ENCODE measurements at places on chromosomes 2 and 18.

DNA sequence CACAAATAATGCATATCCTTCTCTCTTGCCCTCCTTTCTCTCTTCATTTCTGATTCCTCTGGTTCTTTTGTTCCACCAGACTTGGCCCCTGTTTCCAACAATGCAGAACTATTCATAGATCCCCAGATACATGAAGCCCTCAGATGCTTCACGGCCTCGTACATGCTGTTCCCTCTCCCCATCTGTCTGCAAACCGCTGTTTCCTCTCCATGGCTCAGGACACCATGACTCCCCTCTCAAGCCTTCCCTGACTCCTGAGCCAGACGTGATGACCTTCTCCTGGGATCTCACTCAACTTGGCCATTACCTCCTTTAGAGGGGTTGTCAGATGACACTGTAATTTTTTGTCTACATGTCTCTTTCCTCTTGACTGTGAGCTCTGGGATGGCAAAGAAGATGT lies 15.5 kb downstream of the NEB start:
- no peak for DNase-seq

DNA sequence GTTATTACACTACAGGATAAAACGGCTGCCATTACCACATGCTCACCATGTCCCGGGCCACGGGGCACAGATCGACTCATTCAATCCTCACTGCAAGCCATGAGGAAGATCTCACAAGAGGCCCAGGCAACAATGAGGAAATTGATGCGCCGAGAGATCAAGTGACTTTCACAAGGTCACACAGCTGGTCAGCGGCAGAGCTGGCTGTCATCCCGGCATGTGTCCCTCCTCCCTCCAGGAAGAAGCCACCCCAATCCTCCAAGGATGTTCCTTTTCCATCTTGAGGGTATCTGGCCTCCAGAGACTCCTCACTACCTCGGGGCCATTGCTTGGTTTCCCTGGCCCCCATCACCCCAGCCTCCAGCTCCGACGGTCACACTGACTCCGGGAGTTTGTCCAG lies 65.3 kb upstream of the GLI2 start:
- DNase-seq = no peak

GRCh38 chr2:43540021-43540779 lies 55.6 kb downstream of the THADA start:
- no peak for DNase-seq

DNA sequence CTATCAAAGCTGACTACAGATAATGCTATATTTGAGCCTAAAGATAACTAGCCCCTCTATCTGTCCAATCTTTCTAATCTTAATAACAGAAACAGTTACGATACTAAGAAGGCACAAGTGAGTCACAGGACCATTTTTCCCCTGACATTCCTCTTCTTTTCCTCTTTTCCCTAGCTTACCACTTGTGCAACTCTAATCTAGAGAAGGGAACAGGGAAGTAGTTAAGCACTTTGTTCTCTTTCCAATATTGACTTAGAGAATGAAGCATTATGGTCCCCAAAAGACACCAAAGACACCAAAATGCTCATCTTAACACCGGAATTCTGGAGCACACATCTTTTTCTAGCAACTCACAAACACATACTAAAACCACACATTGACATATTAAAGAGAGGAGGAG lies 1.8 kb downstream of the PDE11A start:
- DNase-seq = no peak

- no peak for DNase-seq
Measured at GRCh38 chr2:222115296-222115695, 183.5 kb downstream of the PAX3 start.

DNA sequence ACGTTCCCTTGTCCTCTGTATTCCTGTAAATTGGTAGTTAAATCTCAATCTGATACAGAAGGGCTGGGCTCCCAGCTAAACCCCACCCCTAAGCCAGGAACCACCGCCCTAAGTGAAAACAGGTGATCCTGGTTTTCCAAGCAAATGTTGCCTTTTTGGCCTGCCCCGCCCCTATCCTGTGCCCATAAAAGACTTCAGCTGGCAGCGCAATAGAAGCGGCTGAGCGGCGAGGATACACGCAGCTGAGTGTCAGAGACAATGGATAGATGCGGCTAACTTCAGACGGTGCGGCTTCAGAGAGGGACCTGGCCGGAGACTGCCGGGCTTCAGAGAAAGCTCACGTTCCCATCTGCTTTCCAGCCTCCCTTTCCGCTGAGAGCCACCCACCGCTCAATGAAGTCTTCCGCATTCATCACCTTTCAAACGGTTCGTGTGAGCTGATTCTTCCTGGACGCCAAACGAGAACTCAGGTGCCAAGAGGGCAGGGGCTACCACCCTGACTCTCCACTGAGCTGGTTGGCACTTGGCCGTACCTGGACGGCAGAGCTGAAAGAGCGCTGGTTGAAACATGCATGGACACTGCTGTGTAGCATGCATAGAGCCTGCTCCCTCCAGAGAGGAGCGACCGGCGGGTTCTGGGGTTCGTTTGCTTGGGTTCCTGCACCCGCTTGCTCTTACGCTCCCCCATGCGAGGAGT lies 49.5 kb upstream of the POLE4 start:
- DNase-seq = no peak

DNA sequence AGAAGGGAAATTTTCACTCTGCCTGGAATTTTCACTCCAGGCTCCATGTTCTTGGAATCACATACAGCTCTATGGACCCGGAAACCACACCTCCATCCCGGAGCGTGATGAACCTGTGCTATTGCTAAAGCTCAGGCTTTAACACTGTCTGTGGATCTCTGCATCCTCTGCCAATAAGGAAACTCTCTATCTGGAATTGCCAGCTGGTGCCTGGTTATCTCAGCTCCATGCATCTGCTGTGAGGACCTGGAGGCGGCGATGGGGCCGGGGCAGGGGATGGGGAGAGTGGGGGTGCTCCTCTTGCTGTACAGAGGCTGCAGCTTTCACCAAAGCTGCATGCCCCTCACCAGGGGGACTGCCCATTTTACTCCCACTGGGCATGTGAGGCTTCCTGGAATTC lies 754.0 kb upstream of the SOX11 start:
- DNase-seq = no peak

- DNase-seq = no peak
Measured at GRCh38 chr2:72982781-72983499, 65.6 kb downstream of the EMX1 start.

DNA sequence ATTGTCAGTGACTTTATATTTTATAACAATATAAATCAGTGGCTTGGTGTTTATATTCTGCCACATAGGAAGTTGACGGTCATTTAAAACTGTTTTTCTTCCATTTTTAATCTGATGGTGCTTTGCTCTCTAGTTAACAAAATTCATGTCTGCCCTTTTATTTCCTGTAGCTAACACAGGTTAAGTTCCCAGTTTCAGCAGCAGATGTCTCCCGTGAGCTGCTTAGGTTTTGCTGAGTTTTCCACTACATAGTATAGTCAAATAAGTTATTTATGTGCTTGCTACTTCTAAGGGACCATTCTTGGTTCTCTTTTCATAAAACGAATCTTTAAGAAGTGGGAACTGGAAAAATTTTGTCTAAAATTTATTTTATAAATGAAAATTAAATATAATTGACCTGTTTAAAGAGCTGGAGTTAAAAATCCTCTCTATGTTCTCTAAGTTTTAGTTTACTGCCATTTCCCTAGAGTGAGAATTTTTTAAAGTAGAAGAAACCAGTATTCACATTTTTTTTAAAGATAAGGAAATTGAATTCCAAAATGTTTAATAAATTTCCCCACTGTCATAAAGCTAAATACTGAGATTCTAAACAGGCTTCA lies 20.6 kb downstream of the HTR2B start:
- DNase-seq = no peak

DNA sequence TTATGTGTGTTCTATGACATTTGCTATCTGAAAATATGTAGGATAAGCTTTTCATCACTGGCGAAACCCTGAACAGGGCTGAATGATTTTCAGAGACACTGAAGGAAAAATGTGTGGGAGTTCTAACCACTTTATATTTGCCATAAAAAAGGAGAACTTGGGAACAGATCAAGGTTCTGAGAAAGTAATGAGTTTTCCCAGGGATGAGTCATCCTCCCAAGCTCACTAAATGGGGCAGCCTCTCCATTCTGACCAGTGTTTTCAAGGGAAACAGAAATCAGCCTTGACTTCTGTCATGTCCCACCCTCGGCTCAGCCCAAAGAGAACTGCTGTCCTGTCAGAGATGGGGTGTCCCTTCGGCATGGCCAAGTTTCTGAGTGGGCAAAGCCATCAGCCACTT lies 2109.8 kb upstream of the CELF4 start:
- no peak for DNase-seq

DNA sequence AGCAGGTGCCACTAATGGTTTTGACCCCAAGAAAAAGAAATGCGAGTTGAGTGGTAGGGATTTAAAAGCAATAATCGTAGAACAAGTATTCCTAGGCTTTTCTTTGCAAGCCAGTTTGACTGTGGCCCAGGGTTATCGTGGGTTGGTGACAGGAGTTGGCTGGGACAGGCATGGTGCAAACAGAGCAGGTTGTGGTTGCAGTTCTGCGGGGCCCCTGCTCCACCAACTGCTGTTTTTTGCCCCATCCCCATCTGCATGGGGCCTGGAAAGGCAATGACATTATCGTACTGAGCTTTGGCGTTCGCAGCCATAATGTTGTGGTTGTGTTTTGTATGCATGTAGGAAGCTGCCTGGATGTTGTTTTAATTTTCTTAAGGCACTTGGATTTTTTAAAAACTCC lies 274.0 kb downstream of the TSN start:
- DNase-seq = no peak

DNA sequence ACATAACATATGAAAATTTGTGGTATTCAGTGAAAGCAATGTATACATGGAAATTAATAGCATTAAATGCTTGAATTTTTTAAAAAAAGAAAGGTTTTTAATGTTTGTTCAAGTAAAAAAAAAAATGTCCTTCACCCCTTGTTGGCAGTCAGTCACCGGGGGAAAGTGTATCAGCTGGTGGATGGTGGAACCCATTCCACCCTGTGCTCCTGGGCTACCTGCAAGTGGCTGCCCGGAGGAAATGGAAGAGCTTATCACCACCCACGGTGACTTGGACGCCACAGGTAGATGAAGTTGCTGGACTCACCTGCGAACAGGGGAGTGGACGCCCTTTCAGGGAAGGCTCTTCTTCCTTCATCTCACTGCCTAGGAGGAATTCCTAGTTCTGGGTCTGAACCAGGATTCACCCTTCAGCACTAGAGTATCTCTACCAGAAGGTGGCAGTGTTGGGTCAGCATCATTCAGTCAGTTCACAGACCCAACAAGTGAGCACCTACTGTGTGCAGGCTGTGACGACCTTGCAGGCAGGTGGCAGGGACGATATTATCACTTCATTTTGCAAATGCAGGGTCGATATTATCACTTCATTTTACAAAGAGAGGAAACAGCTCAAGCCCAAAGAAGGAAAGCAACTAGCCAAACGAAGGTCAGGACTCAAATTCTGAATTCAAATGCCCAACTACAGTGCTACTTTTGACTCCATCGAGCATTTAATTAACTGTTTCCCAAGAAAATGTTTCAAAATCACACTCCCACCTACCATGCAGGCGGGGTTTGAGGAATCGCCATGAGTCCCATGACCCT lies 35.8 kb downstream of the CIB4 start:
- DNase-seq = no peak

DNA sequence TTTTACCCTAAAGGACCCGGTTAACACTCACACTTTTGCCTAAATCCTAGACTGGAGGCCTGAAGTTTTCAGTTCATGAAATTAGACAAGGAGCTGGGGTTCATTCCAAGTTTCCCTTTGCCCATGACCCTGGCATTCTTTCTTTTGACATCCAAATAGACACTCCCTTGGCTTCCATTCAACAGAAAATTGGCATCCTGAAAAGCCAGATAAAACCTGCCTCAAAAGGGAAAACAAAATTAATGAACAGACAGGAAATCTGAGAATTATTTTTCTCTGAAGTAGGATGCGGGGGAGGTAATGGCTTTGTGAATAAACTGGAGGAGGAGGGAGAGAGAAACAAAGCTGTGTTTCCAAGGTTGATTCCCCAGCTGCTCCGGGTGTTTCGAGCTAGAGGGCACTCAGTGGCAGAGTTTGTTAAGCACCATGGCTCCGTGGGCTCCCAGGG lies 41.0 kb downstream of the SPP2 start:
- no peak for DNase-seq

GRCh38 chr2:237920673-237921072 lies 46.1 kb upstream of the UBE2F start:
- DNase-seq = no peak

DNA sequence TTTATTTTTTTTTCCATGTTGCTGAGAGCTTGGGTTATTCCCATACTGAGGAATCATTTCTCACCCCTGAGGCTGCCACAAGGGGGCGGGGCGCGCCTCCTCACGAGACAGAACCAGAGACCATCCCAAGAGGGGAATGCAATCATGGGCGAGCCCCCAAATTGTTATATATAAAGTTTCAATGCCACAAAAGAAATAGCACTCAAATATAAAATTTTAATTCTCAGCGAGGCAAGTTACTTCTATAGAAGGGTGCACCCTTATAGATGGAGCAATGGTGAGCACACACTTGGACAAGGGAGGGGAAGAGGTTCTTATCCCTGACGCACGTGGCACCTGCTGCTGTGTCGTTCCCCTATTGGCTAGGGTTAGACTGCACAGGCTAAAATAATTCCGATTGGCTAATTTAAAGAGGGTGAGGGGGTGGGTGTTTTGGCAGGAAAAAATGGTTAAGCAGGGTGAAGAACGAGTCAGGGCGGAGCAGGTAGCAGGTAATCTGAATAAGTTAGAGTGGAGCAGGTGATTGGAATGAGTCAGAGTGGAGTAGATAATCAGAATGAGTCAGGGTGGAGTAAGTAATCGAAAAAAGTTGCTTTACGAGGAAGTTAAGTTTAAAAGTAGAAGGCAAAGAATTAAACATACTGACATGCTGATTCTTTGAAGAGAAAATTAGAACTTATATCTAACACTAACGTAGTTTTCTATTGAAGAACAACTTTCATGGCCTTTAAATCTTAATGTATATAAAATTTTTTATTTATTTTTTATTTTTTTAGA lies 177.5 kb downstream of the MTCL1 start:
- no peak for DNase-seq

- DNase-seq = no peak
Measured at GRCh38 chr2:105734762-105735538, 9.8 kb upstream of the NCK2 start.

GRCh38 chr2:2164326-2164917 lies 166.7 kb downstream of the MYT1L start:
- no peak for DNase-seq

DNA sequence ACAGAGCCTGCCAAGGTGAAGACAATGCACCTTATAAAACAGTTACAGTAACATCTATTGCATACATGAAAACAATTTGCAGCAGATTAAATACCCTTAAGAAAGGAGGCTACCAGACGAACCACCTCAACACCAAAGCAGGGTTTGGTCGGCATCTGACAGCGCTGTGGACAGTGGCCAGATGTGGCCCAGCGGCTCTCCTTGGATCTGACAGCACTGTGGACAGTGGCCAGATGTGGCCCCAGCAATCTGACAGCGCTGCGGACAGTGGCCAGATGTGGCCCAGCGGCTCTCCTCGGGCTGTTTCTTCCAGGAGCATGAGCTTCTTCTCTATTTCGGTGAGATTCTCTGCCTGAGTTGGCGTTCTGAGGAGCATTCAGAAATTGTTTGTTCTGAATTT lies 211.6 kb downstream of the ANKRD30B start:
- no peak for DNase-seq

- no peak for DNase-seq
Measured at GRCh38 chr2:160613466-160614153, 120.0 kb upstream of the RBMS1 start.

GRCh38 chr2:106030287-106031268 lies 163.5 kb downstream of the UXS1 start:
- peak; percentile 5 for DNase-seq

GRCh38 chr18:80159713-80160636 lies 50.9 kb downstream of the ADNP2 start:
- DNase-seq = no peak
